Activated CD4-positive, alpha-beta T cell treated with anti-CD3 and anti-CD28 coated beads, Interleukin-2, Interleukin-4, amounts not matched to agents 100 ng/mL and 50 ng/mL, durations not matched to agents 16 hours and 8 hours (primary cell): ENCODE measurements at places on chromosomes 12 and 14.

GRCh38 chr14:63205044-63205575, 867 bp downstream of the RHOJ start:
- DNase-seq: no peak

DNA sequence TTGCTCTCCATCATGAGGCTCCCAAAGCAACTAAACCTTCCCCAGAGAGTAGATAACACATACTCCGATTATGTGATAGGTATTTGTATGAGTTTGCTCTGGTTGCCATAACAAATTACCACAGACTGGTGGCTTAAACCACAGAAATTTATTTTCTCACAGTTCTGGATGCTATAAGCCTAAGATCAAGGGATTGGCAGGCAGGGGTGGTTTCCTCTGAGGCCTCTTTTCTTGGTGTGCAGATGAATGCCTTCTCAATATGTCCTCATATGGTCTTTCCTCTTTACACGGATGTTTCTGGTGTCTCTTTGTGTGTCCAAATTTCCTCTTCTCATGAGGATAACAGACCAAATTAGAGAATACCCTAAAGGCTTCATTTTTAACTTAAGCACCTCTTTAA, 285.8 kb upstream of the GRIP1 start:
- DNase-seq: peak; percentile 65

- DNase-seq: no peak
These were observed 140.6 kb downstream of the FBXL14 start for GRCh38 chr12:1453810-1454209.

DNA sequence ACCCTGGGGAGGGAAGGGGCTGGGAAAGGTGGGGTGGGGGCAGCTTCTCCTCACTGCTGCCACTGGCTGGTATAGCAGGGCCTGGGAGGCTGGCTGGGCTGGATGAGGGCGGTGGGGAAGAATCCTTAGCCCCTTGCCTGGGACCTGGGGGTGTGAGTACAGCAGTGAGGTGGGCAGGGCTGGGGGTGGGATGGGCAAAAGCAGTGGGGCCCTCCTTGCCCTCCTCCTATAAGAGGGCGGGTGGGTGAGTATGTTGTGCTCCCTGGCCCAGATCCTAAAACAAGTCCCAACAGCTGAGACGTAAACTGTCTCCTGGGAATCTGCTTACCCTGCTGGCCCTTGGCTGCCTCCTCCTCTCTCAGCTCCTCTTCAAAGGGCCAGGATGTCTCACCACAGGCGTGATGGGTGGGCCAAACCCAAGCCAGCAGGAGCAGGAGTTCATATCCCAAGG, 2.2 kb downstream of the NCKAP5L start:
- DNase-seq: no peak

DNA sequence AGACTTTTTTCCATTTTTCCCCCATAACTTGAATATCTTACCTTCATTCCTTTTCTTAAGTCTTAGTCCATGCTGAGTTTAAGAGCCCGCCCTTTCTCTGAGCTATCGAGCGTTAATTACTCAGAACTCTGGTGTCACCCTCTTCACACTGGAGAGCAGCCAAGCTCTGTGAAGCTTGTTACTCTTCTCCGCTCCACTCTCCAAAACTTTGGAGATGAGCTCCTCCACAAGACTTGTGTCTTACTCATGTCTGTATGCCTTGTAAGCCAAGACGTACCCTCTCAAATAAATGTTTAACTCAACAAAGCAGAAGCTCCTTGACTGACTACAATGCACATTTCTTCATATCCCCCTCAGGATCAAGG, 54.7 kb downstream of the DICER1 start:
- no peak for DNase-seq

- no peak for DNase-seq
These were observed 22.7 kb downstream of the CCDC198 start for GRCh38 chr14:57470909-57471308.

GRCh38 chr12:124742111-124742510, 121.6 kb downstream of the SCARB1 start:
- DNase-seq: no peak

GRCh38 chr12:87783467-87783866, 245.7 kb downstream of the C12orf50 start:
- no peak for DNase-seq

DNA sequence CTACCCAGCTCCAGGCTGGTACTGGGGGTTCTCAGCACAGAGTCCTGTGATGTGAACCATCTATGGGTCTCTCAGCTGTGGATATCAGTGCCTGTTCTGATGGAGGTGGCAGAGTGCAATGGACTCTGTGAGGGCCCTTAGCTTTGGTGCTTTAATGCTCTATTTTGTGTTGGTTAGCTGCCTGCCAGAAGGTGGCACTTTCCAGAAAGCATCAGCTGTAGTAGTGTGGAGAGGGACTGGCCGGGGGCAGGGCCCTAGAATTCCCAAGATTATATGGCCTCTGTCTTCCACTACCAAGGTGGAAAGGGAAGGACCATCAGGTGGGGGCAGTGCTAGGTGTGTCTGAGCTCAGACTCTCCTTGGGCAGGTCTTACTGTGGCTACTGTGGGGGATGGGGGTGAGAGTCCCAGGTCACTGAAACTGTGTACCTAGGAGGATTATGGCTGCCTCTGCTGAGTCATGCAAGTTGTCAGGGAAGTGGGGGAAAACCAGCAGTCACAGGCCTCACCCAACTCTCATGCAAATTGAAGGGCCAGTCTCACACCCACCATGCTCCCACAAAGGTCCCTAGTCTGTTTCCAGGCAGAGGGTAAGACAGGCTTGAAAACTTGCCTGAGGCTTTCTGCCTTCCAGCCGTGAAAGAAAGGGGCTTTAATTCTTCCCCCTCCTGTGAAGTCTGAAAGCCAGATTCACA, 878.1 kb downstream of the C12orf50 start:
- no peak for DNase-seq

GRCh38 chr14:74962493-74962892, 7.1 kb upstream of the PGF start:
- no peak for DNase-seq

- no peak for DNase-seq
These were observed 219.6 kb upstream of the C14orf180 start for GRCh38 chr14:104359969-104360442.

DNA sequence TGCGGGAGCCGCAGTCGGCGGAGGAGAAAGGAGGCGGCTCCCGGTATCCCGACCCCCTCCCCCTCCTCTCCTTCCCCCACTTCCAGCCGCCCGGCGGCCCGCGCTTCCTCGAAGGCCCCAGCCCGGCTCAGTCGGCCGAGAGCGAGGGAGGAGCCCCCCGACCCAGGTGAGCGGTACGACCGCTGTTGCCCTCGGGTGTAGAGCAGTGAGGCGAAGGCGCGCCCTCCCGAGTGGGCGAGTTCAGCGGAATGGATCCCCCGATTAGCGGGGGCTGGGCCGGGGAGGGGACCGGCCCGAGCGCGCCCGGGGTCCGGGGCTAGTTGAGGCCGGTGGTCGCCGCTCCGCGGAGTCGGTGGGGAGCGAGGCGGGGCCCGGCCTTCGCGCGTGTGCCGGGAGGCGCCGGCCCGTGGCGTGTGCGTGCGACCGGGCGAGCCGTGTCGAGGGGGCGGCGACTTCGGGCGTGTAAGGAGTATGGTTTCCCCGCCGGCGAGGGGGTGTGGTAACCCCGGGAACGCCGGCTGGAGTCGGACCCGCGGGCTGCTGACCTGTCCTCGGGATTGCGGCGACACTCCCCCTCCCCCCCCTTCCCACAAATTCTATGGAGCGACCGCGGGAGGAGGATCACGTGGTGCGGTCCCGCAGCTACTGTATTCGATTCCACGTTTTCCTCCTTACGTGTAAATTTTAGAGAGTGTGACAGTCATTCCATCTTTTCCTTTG, 501 bp downstream of the RIMKLB start:
- no peak for DNase-seq

DNA sequence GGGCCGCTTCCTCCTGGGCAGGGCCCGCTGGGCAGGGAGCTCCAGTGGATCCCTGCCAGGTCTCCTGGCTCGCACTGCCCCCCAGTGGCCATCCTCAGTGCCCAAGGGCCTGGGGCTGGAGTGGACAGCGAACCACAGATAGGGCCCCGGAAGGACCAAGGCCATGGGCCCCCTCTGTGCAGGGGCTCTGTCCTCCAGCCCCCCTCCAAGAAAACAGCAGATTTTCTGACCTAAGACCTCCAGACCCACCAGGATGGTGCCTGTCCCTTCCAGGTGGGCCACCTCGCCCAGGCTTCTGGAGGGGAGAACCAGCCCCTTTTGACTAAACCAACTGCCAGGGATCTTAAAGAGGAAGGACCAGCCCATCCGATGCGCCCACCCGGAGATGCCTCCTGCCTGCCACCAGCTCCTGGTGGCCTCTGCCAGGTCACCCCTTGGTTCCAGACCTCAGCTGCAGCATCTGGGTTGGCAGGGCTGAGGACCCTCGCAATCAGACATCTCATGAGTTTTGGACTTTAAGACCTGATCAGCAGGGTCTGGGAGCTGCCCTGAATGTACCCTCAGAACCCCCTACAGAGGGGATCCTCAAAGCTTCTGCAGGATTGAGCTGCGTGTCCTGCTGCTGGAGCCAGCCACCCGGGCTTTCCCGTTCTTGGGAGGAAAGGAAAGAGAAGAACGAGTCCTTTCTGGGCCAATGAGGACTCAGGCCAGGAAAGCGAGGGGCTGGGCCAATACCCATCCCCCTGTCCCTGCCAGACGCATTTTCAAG, 325.8 kb upstream of the DIO3 start:
- DNase-seq: peak; percentile 16

DNA sequence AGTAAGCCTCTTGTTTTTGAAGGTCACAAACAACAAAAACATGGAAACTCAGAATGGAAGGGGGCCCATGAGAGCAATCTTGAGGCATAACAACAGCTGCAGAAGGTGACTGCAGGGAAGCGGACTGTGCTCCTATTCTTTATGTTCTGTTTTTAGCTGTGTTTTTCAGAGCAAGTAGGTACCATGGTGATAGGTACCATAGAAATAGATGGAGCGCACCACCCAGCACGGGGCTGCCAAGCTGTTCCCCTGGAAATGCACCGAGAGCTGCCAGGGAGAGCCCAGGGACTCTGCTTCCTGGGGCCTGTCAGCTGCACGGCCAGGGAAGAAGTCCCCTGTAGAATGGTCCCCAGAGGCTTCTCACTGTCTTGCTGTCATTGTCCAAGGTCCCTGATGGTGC, 32.8 kb downstream of the DGLUCY start:
- no peak for DNase-seq

GRCh38 chr12:110849221-110849620, 2.4 kb downstream of the CCDC63 start:
- DNase-seq: no peak

- no peak for DNase-seq
These were observed 6.3 kb downstream of the IPO4 start for GRCh38 chr14:24182110-24182882.

DNA sequence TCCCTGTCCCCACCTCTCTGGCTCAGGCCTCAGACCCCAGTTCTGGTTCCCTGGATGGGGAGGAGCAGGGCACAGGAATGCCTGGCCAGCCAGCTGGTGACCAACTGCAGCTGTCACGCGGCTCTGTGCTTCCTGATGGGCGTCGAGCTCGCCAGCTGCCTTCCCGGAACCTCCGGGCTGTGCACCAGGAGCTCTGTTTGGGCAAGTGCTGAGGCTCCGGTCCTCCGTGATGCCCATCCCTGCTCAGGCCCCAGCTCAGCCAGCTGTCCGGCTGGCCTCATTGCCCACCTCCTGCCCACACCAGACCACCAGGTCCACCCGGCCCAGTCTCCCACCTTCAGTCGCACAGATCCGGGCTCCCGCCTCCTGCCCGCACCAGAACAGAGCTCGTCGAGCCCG, 4.8 kb downstream of the IFFO1 start:
- no peak for DNase-seq

GRCh38 chr12:91655966-91656365, 473.3 kb upstream of the DCN start:
- no peak for DNase-seq

- no peak for DNase-seq
These were observed 890.9 kb downstream of the VRK1 start for GRCh38 chr14:97687944-97688630.

GRCh38 chr12:3646561-3647241, 106.2 kb downstream of the CRACR2A start:
- DNase-seq: no peak

- no peak for DNase-seq
These were observed 42.9 kb upstream of the FAM222A start for GRCh38 chr12:109670731-109671130.

DNA sequence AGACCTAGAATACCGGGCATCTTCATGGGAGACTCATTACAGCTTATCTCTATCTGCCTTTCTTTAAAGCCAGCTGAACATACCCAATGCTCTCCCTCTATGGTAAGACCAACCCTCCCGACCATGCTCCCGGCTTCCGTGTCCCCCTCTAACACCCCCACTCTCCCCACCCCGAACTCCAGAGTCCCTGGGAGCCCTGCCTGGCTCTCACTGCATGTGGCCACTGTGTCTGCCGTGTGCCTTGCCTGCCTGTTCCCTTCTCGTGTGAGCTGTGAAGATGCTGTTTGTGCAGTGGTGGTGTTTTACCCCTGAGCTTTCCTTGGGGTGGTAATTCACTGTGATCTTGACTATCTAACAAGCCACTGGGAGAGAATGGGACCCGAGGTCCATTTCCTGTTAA, 146.4 kb upstream of the FKBP4 start:
- DNase-seq: no peak

GRCh38 chr14:71566276-71566675, 366.0 kb upstream of the RGS6 start:
- no peak for DNase-seq

DNA sequence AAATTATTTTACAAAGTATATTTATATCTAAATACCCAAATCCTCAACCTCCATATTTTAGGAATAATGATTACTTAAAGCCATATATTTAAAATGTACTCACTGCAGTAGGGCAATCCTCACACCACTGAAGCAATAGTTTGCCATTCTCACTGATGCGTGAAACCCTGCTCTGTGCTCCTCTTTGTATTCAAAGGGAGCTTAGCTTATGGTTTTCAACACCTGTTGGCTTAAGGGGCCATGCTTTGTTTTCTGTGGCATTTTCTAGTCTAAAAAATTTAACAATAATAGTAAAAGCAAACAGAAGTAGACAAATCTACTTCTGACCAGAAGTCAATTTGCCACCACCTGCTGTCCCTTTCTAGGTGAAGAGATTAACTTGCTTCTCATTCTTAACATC, 294.6 kb downstream of the FLRT2 start:
- no peak for DNase-seq

- no peak for DNase-seq
These were observed 305.9 kb upstream of the G2E3 start for GRCh38 chr14:30252783-30253674.

- no peak for DNase-seq
These were observed 519 bp downstream of the MORN3 start for GRCh38 chr12:121668750-121669520.

- DNase-seq: no peak
These were observed 277.9 kb downstream of the ITPR2 start for GRCh38 chr12:26555139-26555538.

DNA sequence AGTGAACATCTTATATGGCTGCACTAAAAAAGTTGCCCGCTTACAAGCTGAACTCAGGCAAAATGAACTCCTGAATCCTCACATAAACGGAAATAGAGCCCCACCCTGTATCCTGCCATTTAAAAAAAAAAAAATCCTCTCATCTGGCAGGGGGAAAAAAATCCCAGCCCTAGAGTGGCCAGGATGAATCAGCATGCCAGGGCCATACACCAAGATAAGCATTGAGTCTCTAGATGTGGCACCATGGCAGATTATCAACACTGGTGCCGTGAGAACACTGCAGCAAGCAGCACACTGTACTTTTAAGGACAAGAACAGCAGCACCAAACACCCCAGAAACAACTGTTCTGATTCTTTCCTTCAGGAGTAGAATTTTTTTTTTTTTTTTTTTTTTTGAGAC, 65.5 kb downstream of the RASSF3 start:
- no peak for DNase-seq

- DNase-seq: no peak
These were observed 112.0 kb upstream of the RAP1B start for GRCh38 chr12:68498736-68499135.

GRCh38 chr14:26213846-26214575, 383.8 kb downstream of the NOVA1 start:
- DNase-seq: no peak
